CD4-positive, alpha-beta T cell (primary cell): ENCODE measurements at places on chromosomes 5 and 9.

DNA sequence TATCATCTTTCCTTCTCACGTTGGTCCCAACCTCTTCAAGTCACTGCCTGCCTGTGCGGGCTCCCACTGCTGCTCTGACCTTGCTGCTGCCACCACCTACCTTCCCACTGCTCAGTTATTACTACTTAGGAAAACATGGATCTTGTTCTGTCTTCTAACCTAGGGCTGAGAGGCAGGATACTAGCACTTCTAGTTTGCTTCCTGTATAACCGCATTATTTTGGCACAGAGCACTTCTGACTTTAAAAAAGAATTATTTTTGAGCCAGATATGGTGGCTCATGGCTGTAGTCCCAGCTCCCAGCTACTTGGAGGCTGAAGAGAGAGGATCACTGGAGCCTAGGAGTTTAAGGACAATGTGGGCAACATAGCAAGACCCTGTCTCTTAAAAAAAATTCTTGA, 135.4 kb upstream of the GNA14 start:
- no peak for DNase-seq

GRCh38 chr9:135864447-135865049, 42.8 kb downstream of the CAMSAP1 start:
- DNase-seq, result peak; percentile 73

DNA sequence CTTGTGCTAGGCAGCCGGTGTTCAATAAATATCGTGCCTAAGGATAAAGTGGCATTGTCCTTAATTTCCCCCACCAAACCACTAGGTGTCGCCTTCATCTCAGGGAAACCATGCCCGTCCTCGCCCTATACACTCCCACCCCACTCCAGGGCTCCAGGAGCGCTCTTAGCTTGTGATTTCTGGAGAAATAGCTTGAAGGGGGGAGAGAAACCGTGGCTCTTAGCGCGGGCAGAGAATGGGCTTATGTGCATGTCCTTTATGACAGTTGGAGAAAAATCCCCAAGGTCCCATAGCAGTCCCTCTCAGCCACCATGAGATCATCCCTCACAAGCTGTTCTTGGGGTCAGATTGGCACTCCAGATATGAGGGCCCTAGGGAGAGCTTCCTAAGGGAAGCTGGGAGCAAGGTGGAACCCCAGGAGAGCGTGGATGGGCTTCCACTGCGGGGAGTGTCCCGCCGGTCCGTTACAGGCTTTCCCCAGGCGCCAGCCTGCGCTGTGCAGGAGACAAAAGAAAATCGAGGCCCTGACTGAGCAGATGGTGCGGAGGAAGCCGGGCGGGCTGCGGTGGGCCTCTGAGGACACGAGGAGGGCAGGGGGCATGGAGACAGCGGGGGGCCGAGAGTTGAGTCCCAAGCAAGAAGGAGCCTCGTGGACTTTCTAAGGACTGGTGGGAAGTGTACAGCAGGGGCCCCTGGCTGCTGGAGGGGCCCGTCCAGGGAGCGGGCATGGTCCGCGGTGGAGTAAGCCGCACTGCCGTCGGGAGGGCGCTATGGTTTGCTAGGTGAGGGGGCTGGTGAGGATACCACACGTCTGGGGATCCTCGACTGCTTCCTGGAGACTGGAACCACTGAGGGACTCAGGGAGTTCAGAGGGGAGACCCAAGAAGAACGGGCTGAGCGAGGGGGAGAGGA, 750 bp upstream of the NPR2 start:
- peak; percentile 82 for DNase-seq

- DNase-seq, result no peak
These were observed 169.5 kb downstream of the PTPRD start for GRCh38 chr9:10443181-10443867.

- DNase-seq, result no peak
These were observed 8.4 kb upstream of the FAM120AOS start for GRCh38 chr9:93461821-93462220.

- no peak for DNase-seq
These were observed 12.1 kb downstream of the ZBTB34 start for GRCh38 chr9:126872516-126872915.

DNA sequence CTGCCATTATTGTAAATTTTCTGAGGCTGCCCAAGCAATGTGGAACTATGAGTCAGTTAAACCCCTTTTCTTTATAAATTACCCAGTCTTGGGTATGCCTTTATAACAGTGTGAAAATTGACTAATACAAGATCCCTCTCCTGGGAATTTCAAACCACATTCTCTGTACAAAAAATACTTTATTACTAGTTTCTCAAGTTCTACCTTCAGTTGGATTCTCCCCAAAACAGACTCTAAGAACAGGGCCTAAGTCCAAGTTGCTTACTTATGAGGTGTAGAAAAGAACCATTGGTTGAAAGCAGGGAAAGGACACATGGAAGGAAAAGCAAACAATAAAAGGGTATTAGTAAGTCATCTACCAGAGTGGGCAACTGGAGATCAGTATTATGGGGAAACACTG, 343.2 kb downstream of the TMEM232 start:
- DNase-seq, result no peak

DNA sequence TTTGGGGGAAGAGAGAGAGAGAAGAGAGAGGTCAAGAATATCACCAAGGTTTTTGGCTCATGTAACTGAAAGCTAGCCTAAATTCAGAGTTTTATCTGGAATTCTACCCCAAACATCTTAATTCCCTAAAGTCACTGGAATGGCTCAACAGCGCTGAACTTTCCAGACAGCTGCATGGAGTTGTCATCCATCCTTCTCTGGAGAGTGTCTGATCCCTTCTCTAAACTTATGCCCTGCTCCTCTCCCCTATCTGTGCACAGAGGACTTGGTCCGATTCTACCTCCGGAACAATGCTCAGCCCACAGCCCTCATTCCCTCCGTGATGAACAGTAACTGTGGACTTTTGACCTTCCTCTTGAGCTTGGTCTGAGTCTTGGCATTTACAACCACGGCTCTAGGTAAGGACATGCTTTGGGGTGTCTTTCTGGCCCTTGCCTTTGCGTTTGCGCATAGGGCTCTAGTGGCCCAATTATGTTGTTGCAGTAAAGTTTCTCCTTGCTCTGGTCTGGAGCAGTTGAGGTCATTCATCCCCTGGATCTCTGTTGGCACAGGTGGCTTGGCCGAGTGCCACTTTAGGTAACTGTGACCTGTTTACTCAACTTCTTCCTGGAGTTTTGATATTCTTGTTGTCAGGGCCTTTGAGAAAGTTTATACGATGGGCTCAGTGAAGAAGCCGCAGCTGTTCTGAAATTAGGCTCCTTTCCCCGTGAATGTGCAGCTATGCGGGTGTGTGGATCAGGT, 18.3 kb upstream of the CD180 start:
- DNase-seq, result no peak

DNA sequence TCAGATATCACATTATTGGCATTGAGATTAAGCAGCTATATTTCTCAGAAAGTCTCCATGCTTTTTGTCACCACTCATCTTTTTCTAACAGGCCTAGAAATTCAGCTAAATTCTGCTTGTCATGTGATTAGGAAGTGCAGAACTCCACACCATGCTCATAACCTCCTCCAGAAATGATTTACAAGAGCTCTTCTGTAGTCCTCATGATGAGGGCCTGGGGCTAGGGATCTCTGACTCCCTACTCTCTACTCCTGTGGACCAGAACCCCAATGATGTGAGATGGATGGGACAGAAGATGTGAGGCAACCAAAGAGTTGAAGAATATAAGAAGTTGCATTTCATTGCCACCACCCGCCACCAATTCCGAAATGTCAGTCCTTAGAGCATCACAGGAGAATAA, 16.5 kb upstream of the SIL1 start:
- no peak for DNase-seq

DNA sequence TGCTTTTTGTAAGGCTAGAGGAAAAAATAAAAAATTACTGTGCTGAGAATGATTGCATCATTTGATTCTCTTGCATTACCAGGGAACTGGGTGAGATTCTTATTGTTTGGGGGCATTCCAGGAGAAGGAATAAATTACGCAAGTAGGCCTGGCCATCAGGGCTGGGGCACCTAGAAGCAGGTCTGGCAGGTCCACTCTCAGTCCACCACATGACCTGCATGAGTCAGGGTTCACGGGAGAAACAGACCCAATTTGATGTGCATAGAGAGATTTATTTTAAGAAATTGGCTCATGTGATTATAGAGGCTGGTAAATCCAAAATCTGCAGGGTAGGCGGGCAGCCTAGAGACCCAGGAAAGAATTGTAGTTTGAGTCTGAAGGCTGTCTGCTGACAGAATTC, 59.6 kb downstream of the ZNF622 start:
- DNase-seq, result no peak

GRCh38 chr5:20694121-20694520, 706.1 kb upstream of the CDH18 start:
- no peak for DNase-seq

GRCh38 chr9:107064378-107064777, 201.4 kb downstream of the ZNF462 start:
- no peak for DNase-seq

- DNase-seq, result no peak
These were observed 239.1 kb downstream of the ELAVL2 start for GRCh38 chr9:23586906-23587305.
